ENCODE measurements at places on chromosomes 7 and 10.

- no peak for DNase-seq
Measured at GRCh38 chr10:3186368-3186767, 13.8 kb upstream of the PITRM1 start.

DNA sequence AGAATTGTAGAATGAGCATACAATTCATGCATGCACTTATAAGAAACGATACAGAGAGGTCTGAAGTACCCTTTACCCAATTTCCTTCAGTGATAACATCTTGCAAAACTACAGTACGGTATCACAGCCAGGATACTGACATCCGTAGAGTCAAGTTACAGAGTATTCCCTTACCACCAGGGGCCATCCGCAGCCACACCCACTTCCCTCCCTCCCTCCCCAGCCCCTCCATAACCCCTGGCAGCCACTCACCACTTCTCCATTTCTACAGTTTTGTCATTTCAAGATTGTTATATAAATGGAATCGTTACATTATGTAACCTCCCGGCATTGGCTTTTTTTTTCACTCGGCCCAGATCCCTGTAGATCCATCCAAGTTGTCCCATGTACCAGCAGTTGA lies 113.6 kb upstream of the RET start:
- DNase-seq = no peak

DNA sequence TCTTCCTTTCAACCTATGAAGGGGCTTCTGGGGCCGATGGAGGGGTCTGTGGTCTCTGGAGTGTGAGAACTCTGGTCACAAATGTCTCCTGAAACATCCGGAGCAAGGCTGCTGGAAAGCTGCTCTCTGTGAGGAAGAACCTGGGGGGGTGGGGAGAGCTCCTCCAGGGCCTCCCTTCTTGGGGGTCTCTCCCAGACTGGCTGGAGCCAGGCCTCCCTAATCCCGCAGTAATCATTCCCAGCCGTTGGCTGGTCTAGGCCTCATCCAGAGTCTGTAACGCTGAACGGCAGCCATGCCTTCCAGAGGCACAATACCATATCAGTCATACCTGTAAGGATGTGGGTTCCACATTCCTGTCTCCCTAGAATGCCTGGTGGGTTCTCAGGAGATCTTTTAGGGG lies 4.4 kb upstream of the LZTS2 start:
- no peak for DNase-seq

- no peak for DNase-seq
Measured at GRCh38 chr7:141263508-141263907, 189.6 kb downstream of the TMEM178B start.

GRCh38 chr10:633279-634245 lies 55.9 kb downstream of the DIP2C start:
- no peak for DNase-seq

- DNase-seq = no peak
Measured at GRCh38 chr10:46253076-46254006, 33.5 kb upstream of the ANTXRL start.

DNA sequence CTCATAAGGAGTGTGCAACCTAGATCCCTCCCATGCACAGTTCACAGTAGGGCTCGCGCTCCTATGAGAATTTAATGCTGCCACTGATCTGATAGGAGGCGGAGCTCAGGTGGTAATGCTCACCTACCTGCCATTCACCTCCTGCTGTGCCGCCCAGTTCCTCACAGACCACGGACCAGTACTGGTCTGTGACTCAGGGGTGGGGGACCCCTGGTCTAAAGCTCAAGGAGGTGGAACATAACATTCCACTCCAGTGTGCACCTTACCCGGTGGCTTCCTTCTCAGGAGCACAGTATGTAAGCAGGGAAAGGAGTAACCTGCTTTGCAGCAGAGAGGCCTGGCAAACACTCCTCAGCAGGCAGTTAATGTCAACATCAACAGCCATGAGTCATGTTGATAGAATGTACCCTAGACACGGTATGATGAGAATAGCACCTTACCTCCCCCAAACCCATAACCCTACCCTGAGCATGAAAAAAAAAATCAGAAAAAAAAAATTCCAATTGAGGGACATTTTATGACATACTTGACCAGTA lies 273.5 kb downstream of the FGFR2 start:
- DNase-seq = no peak

- DNase-seq = no peak
Measured at GRCh38 chr7:137934941-137935883, 66.7 kb downstream of the CREB3L2 start.

DNA sequence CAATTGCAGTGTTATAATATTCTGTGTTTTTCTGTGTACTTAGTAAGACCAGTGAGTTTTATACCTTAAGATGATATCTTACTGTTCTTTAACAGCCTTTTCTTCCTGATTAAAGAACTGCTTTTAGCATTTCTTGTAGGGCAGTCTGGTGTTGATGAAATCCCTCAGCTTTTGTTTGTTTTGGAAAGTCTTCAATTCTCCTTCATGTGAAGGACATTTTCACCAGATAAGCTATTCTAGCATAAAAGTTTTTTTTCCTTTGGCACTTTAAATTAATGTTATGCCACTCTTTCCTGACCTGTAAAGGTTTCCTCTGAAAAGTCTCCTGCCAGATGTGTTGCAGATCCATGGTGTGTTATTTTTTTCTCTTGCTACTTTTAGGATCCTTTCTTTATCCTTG lies 1059.8 kb downstream of the LRMDA start:
- no peak for DNase-seq

- DNase-seq = no peak
Measured at GRCh38 chr7:151428378-151429236, 11.3 kb downstream of the CRYGN start.

GRCh38 chr7:150453181-150453580 lies 2.8 kb downstream of the GIMAP8 start:
- no peak for DNase-seq

DNA sequence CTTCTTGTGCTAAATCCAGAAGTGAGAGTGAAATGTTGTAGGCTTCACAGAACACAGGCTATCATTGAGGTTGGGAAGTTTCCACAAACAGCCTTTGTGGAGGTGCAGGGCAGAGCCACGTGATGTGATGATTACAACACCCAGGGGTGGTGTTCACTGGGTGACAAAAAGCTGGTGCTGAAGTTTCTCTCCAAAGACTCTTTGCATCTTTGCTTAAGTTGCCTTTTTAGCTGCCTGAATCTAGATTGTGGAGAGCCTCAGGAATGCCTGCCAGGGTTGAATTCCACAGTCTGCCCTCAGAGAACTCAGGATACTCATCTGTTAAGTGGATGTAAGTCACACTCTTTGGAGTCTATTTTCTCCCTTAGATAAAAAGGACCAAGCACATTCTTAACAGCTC lies 56.3 kb downstream of the PLXNA4 start:
- DNase-seq = no peak

Data from AG04449 (cell line).